ENCODE measurements at places on chromosomes 2 and 18. TPM values are rescaled to one million over a fixed set of nuclear protein-coding genes. Genes with fewer than 3 reads are reported as not detected.

The TRIM43B gene
- total RNA-seq, result not detected

The ACTG2 gene
- total RNA-seq, result 349 TPM

The TFCP2L1 gene
- not detected for total RNA-seq

The IL1RN gene
- not detected for total RNA-seq

The SNTG2 gene
- total RNA-seq, result 0.56 TPM

The GAL3ST2 gene
- total RNA-seq, result not detected

The PLGLB1 gene
- 0.28 TPM for total RNA-seq

The ADRA2B gene
- total RNA-seq, result not detected

The GCKR gene
- total RNA-seq, result under 0.01 TPM

The CCDC102B gene
- 0.54 TPM for total RNA-seq

The ALK gene
- not detected for total RNA-seq

The NYAP2 gene
- total RNA-seq, result not detected

The HMSD gene
- total RNA-seq, result 0.28 TPM

The PDIA6 gene
- total RNA-seq, result 384 TPM

The ZRANB3 gene
- 9.3 TPM for total RNA-seq

The AQP4 gene
- total RNA-seq, result not detected

The MAIP1 gene
- total RNA-seq, result 18.3 TPM

The ALKAL2 gene
- not detected for total RNA-seq

The TYMS gene
- 26.7 TPM for total RNA-seq

The PLGLB2 gene
- total RNA-seq, result 0.72 TPM

The RGPD6 gene
- 10.6 TPM for total RNA-seq

The OXER1 gene
- not detected for total RNA-seq

The PLCL1 gene
- 0.18 TPM for total RNA-seq

The PID1 gene
- total RNA-seq, result 0.83 TPM

The CNGA3 gene
- not detected for total RNA-seq

The MC4R gene
- 0.28 TPM for total RNA-seq

Measured in IMR-90 (cell line).